ENCODE measurements at places on chromosomes 3 and 15.
A peak's percentile ranks its signal among the peaks of the same experiment; 100 is the strongest.

DNA sequence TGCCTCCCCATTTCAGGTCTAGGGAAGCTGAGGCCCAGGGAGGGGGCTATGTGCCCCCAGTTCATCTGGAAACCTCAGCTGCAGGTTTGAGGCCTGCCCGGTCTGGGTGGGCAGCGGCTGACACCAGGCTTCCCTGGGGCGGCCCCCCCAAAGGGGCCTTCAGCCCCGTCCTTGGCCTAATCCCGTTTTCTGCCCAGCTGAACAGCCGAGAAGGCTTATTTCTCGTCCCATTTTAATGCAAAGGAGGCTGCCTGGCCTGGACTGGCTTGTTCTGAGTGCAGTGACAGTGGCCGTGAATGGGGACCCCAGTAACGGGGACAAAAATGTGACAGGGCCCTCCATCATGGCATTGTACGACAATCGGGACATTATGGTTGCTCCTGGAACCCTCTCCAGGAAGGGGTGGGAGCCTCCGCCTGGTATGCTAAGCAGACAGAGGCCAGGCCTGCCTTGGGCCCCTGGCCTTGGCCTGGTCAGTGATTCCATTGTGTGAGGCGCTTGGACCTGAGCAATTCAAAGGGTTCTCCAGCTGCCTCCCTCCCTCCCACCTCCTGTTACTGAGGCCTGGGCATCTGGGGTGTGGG lies 93.9 kb downstream of the WNT7A start:
- no peak for DNase-seq

DNA sequence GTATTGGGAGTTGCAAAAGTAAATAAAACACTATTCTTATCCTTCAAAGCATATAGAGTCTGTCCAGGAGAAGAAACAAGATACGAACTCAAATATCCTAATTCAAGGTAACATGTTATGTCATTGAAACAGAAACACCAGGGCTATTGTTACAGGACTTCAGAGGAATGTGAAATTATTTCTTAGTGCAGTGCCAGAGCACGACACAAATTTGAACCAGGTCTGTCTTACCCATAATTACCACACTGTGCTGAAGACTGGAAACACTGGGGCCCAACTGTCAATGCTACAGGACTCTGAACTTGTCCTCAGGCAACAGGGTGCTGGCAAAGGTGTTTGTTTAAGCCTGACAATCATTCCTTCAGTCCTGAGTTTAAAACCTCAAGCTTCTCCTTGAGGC lies 633.6 kb upstream of the UBE2E2 start:
- DNase-seq, result no peak

- DNase-seq, result no peak
Measured at GRCh38 chr3:155983834-155984474, 113.5 kb downstream of the GMPS start.

DNA sequence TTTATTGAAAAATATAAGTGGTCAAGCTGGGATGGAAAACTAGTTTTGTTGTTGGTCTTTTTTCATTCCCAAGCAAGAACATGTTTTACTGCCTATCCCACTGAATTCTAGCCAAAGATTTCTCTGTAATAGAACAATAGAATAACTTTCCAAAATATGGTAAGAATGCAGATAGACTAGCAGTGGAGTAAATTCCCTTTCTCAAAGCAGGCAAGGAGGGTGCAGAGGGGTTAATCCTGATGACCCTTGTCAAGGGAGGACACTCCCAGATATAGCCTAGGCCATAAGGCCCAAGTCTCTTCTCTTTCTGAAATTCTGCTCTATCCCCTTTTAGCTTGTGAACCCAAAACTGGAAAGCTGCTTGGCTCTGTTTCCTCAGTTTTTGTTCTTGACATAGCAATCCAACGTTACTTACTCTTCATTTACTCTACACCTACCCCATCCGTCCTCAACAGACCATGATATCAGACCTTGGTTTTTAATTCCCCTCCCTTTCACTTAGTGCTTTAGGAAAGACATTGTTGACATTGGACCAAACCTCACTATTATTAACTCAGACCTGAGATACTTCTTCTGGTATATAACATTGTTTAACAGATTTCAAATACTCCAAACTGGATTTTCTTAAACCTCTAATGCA lies 453.6 kb upstream of the THBS1 start:
- DNase-seq, result peak; percentile 45

DNA sequence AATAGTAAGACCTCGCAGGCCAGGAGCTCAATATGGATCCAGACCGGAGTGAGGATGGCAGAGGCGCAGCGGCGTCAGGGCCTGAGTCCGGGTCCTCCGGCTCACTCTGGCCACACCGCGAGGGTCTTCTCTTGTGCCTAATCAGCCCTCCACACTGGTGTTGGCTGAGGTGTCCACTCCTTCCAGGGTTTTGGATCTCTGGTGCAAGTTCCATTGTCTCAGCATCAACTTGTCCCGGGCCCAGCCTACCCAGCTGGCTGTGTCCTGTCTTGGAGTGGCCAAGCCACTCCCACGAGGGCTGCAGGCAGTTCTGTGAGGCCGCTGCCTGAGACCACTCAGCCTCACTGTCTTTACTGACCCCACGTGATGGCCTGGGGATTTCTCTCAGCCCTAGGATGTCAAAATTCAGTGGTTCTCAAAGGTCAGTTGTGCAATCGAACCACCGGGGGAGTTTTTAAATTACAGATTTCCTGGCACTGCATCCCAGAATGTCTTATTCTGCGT lies 12.6 kb upstream of the GOLGA6L7 start:
- no peak for DNase-seq

DNA sequence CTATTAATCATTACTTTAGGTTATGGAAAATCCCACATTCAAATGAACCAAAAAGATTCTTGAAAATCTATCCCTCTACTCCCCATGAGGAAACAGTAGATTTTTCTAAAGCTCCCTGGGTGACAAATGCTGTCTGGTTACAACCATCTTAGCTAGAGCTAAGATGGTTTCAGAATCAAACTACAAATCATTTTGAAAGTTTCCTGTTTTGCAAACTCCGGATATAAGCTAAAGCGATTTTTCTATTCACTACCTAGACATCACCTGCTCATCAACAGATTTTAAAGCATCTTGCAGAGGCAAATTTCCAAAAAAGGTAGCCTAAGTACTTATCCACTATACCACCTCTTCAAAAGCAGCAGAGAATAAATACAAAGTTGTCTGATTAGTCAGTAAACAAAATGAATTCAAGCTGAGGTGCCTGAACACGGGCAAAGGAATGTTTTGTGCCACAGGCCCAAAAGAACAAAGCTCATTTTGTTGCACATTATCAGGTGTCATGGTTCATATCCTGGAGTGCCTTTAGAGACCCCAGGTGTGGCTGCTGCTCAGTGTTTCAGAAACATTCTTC lies 204.9 kb downstream of the TNIK start:
- DNase-seq, result no peak

Data from Daoy (cell line).